ENCODE measurements at places on chromosomes 1 and 21.

DNA sequence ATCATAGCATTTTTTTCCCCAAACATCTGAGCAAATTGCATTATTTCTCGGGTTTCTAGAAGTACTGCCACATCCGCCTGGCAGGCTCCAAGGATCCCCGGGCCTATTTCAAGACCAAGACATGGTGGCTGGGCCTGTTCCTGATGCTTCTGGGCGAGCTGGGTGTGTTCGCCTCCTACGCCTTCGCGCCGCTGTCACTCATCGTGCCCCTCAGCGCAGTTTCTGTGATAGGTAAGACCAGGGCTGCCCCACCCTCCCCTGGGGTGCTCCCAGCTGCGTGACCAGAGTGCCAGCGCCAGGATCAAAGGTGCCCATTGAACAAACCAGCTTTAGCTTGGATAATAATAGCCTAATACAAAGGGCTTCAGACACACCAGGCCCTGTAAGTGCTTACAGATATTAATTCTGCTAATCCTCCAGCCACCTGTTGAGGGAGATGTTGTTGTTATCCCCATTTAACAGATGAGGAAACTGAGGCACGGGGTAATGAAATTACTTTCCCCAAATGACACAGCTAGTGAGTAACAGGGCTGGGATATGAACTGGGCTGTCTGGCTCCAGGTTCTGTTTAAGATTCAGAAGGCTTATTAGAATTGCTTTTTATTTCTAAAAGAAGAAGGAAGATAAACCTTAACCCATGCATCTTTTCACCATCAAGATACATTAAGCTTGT, 26.5 kb downstream of the NIPAL3 start:
- no peak for DNase-seq

GRCh38 chr1:97904534-97904933, 16.3 kb downstream of the DPYD start:
- no peak for DNase-seq

- DNase-seq = no peak
Observed at GRCh38 chr1:145949219-145949618, 8.6 kb downstream of the LIX1L start.

GRCh38 chr21:41758550-41758949, 8.3 kb downstream of the RIPK4 start:
- DNase-seq = no peak

DNA sequence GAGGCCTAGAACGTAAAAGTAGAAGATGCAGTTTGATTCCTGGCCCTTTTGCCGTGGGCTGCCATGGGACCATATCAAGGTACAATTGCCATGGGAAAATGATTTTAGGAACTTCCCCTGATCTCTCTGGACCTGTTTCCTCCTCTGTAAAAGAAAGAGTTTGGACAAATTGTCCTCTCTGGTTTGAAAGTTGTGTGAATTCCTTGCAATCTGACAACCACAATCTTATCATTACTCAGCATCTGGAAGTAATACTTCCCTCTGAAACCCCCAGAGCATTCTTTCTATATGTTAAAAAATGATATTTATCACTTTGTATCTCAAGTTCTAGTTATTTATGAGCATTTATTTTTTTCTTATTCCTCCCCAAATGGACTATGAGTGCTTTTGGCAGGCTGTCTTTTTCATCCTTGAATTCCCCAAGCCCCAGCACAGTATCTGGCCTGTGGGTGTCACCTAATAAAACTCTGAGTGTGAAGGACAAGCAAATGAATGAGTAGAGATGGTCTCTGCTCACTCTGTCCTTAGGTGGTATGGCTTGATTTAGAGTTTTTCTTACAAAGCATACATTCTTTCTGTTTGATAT, 181.1 kb downstream of the DYRK1A start:
- no peak for DNase-seq

DNA sequence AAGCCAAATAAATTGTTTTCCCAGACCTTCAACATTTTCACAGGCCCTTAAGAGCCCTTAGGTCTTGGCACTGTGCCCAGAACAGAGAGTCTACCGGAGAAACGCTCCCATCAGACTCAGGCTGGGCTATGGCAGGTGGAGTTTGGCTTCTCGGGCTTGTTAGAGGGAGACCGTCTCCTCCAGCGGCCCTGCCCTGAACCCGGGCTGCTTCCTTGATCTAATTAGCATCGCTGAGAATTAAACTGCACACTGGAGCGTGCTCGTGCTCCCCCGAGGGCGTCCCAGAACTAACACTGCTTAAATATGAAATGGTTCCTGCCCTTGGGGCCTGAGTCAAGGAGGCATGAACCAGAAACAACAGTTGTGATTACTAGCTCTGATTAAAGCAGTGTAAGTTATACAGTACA, 634.4 kb downstream of the MATN1 start:
- no peak for DNase-seq

DNA sequence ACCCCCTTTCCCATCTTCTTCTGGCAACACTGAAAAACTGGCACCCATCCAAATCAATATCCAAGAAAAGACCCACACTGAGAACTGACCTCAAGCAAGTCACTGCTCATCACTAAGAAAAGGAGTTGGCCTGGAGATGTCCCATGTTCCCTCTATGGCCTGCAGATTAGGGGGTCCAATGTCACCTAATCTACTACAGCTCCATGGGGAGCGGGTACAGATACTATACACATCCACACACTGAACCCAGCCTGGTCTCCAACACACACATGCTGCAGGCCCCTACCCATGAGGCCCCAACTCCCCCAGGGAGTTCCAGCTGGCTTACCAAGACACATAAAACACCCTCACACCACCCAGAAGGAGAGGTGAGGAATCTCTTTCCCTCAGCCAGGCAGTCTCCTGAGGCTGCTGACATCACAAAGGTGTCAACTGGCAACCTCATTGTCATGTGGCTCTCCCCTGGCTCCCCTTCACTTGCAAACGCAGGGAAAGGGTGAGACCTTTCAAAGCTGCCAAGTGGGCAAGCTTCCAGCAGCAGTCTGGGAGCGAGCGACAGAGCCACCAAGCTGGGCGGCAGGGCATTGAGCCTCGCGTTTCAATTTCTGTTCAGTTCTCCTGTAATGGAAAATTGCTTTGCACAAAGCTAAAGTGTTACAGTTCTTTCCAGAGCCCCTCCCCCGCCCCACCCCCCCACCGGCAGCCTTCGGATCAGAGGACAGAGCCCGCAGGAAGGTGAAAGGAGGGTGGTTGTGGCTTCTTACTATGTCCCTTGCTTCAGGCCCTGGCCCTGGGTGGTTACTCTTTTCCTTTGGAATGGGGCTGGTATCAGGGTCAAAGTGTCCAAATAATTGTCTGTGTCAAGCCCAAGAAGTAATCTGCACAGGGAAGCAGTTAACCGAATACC, at the start of gene LRRC52:
Gene LRRC52 (plus strand): TSS at position 469 of the 907 bp plus-strand sequence. CDS start 297 bp downstream, at position 766.
- DNase-seq = no peak

DNA sequence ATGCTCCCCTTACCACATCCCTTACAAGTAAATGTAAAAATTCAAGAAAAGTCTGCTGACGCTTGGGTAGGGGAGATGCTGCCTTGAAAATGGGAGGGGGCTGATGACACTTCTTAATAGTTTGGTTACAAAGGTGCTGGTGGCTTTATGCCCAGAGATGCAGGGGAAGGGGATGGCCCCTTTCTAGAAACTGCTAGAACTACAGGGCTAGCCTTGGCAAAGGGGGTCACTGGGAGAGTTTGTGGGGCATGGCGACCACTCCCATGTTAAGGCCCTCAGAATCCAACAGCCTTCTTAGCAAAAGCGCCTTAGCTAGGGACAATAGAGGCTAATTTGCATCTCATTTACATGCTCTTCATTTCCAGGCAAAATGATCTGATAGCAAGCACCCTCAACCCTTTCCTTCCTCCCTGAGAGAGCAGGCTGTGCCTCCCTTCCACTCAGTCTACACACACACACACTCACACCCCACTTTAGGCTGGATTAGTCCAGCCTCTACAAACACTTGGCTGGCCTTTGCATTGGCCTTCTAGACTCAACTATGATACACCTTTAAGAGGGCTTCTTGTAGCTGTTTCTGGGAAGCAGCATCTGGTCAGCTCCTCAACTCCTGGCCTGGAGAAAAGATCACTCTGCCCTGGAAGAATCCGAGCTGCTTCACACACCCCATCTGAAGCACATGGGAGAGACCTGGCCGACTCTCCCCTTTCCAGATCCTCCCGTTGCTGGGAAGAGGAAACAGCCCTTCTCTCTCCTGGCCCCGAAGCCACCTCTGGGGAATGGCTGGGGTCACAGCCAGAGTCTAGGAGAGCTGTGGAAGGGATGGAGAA, 1.7 kb downstream of the SEMA6C start:
- DNase-seq = no peak

DNA sequence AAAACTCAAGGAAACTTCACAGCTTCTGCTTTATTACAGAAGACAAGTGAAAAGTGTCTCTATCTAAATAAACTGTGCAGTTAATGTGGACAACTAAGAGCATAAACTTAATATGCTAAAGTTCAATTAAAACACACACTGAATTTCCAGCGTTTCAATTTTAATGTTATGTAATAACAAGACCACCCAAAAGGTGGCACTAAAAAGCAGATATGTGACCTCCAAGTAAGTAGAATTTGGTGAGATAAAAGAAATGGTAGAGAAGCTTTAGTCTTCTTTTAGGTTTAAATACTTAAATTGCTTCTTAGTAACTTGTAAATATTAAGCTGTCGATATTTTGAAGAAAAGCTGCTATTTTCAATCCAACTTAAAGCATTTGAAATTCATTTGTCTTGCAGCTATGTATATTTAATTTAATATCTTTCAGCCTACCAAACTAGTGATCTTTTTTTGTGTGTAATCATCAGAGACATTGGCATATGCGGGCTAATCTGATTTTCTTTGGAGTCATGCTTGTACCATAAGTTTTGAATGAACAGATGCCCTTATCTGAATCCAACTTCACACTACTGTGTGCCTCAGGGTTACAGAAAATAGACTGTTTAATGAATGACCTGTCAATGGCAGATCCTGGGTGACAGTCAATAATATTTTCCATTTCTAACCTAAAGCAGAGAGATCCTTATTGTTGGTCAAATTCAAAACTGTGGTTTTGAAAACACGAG, 36.5 kb upstream of the ADAMTS1 start:
- DNase-seq = no peak

GRCh38 chr21:45721671-45722070, 78.1 kb downstream of the PCBP3 start:
- no peak for DNase-seq

- no peak for DNase-seq
Observed at GRCh38 chr21:31732597-31733550, 956 bp upstream of the SCAF4 start.

- DNase-seq = no peak
Observed at GRCh38 chr1:207740207-207740606, 11.6 kb upstream of the CD46 start.

DNA sequence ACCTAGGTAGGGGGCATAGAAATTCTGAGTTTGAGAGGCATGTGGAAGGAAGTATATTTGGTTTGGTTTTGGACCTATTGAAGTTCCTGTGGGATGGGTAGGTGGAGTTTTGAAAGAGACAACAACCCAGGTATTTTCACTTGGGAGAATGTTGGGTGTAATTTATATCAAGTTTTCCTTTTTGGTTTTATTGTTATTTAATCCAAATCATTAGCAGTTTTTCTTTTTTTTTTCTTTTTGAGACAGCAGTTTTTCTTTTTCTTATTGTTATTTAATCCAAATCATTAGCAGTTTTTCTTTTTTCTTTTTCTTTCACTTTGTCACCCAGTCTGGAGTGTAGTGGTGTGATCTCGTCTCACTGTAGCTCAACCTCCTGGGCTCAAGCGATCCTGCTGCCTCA, 30.1 kb downstream of the RNF11 start:
- DNase-seq = no peak

DNA sequence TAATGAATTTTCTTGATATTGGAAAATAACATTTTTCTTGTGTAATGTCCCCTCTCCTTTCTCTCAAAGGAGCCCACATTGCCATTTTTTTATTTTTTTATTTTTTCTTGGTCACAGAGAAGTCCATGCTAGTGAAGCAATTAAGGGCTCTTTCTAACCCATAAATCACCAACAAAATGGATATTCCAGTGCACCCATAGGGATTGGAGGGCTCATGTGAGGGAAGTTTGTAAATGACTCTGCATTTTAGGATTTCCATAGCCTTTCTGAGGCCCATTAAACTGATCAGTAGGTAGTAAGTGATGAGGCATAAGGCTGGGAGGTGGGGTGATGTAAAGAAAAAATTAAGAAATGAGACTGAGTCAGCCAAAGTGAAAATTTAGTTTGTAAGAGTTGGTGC, 55.9 kb upstream of the JAK1 start:
- no peak for DNase-seq

DNA sequence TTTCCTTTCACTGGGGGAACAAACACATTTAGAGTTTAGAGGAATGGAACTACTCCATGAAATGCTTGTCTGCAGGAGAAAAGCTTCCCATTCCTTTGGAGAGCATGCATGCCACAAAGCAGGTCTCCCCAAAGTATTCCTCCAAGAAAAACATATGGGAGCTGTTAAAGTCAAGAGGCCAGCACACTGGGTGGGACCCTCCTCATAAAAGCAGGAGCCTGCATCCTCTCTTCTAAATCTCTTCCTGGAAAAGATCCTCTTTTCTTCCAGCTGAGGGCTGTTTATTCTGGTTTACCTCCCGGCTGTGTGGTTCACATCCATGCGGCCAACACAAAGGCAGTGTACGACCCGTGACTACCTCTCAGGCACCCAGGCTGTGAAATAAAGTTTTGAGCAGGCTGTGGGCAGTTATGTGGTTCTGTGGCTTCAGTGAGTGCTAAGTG, 103.4 kb downstream of the TENT5C start:
- DNase-seq = no peak

DNA sequence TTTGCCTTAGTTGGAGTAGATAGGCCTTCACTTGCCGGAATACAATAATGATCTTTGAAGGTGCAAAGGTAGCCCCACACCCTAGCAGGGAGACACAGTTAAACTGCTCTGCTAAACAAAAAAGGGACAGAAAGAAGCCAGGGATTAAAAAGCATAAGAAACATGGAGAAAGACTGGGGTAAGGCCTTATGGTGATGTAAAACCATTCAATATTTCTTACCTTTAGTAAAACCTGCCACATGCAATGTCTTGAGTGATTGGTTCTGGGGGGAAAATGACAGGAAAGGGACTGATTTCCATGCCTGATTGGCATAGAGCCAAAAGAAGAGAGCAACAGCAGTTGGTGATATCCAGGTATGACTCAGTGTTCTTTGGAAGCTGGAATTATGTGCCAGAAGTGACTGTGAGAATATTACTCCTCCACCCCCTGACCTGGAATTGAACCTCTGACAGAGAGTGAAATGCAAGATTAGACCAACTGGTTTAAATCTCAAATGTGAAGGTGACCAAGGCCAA, 8.1 kb downstream of the DNASE2B start:
- no peak for DNase-seq

- DNase-seq = no peak
Observed at GRCh38 chr1:30277415-30277814, 446.0 kb downstream of the MATN1 start.

DNA sequence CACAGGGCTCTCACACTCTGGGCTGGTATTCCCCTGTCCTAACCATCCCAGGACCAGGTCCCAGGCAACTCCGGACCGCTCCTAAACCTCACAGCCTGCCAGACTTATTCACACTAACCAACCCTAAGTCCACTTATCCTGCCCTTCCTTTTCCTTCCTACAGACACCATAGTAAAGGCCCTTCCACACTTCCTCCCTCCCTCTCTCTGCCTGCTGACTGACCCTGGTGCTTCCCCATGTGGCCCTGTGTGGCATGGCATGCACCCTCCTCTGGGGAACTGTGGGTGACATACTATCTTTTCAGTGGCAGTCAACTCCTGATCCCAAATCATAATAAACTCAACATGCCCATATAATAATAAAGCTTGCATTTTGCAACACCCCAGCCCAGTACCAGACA, 155.1 kb upstream of the DNAH14 start:
- no peak for DNase-seq

- no peak for DNase-seq
Observed at GRCh38 chr1:53740621-53741105, 1.7 kb upstream of the GLIS1 start.

All from T-helper 2 cell (primary cell).